Natural killer cell treated with Interleukin-12 subunit alpha and Interleukin-12 subunit beta and Interleukin-15 and Interleukin-18, amount 100 ng/mL, for 72 hours (primary cell): ENCODE measurements at places on chromosomes 11 and 22. TPM values are rescaled to one million over a fixed set of nuclear protein-coding genes. Genes with fewer than 3 reads are reported as not detected.

Gene OR5P2
- total RNA-seq: not detected

DNA sequence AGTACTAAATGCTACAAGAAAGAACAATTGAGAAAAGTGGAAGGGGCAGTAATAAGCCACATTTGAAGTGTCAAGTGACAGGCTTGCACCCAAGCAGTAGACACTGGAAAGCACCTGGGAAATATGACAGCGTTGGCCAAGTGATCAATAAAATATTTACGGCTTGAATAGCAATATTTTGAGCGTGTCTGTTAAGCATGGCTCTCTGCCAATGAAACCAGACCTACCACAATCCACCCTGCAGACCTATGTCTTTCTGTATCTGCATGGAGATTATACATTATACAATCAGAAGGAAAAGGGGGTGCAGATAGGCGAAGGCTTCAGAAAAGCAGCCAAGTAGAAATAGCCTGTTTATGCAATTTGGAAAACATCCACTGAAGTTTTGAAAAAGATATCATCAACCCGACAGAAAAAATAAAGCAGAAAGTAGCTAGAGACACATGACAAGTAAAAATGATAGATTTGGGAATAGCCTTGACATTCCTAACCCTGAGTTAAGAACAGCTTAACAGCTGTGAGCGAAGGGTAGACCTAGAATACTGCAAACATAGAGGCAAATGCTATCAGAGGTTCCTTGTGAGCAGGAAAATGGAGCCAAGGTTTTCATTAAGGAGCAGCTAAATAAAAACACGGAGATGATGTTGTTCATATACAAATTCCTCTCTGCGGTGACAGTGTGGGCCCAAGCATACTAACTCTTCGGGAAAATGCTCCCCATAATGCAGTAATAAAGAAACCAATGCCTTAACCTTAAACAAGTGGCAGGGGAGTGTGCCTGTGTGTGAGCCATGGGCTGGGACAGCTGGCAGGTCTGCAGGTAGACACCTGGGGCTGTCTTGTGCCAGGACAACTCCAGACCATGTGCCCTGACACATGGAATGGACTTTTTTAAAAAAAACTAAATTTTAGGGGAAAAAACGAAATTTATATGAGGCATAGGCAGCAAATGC lies 71.3 kb downstream of the ETS1 start:
- DNase-seq: no peak

DNA sequence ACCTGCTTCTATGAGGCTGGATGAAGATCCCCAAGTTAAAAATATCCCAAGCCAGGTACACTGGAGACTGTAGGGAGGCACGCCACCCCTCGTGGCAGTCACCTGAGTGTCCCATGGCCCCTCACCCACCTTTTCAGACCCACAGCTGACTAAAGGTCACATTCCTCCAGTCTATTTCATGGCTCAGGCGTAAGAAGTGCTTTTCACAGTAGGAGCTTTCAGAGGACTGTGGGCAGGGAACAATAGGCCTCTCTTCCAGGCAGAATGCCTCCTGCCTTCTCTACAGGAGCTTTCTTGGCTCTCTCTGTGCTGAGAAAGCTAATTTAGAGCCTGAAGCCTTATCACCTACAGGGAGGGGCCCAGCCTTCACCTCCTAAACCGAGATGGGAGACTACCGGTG lies 73.8 kb downstream of the C11orf58 start:
- no peak for DNase-seq

GRCh38 chr22:33049119-33049729 lies 9.0 kb downstream of the SYN3 start:
- DNase-seq: no peak

DNA sequence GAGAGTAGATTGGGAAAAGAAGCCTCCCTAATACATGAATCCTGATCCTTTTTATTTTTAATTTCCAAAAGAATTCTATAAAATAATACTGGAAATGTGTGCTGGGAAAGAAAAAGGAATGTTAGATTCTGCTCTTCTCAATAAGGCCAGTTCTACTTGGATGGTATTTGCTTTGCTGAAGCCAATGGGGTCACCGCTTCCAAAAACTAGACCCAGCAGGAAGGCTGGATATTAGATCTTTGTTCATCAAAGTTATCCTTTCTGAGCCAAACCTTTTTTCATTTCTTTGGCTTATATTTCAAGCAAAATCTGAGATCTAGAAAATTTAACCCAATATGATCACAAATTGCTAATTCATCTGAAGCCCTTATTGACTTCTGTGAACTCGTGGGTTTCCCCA lies 41.4 kb downstream of the SCUBE2 start:
- no peak for DNase-seq

Gene LRP4
- 2.6 TPM for total RNA-seq

GRCh38 chr11:3894128-3894731 lies 38.8 kb downstream of the STIM1 start:
- no peak for DNase-seq

Gene CDKN1C
- 1.2 TPM for total RNA-seq

DNA sequence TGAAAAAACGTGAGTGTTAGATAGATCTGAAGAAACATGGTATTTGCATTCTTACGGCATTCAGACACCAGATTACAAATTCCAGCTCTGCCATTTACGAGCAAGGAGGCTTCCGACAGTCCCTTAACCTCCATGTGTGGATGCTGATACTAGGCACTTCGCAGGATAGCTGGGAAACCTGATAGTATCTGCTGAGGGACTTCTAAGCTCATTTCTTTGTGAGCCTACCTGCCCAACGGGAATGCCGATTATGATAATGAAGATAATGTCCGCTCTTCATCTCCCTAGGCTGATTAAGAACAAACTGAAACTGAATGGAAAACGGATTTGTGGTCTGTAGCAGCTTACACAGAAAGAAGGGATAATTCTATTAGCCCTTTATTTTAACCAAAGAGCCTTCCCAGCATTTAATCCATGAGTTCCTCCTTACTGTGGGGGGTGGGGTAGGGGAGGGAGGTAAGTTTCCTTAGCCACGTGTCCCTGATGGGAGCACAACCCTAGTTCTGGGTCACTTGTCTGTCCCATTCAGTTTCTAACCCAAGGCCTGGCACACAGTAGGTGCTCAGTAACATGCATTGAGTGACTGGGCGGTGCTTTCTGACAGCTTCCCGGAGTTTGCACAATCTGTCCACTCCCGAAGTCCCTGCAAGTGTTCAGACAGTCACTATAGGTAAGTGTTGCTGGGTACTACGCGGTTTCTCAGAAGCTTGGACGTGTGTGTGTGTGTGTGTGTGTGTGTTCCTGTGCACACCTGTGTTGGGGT lies 39.2 kb downstream of the CD6 start:
- DNase-seq: no peak

Gene THAP7
- total RNA-seq: 30.7 TPM

Gene GAL
- not detected for total RNA-seq

DNA sequence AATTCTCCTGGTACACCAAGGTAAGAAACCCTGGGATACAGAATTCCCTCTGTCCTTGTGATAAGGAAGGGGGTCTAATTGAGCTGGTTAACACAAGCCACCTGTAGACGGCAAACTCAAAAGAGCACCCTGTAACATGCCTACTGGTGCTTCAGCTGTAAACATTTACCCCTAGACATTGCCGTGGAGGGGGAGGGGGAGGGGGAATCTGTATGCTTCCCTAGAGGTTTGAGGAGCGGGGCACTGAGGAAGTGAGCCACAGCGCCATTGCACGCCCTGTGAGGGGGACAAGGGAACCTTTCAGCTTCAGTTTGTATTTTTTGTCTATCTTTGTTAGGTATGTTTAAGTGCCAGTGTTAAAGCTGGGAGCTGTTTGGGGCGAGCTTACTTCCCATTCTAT lies 99.8 kb downstream of the AASDHPPT start:
- DNase-seq: no peak

DNA sequence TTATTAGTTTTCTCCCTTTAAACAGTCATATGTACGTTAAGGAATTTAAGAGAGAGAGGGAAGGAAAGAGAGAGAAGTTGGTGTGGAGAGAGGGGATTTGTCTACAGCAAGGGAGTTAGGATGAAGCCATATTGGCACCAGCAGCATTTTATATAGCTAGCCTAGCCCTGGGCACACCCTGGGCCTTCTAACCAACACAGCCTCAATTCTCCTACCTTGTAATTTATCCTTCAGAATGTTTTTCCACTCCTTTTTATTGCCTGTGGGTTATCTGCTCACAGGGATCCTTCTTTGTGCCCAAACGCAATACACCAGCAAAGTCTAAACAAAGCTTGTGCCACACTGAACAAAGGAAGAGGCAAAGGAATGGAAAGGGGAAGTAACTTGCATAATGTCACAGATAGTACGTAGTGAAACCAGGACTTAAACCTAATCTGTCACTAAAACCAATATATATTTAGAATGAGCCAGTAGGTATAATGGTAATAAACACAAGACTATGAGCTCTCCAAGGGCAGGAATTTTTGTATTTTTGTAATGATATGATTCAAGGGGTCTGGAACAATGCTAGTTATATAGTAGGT lies 613.8 kb upstream of the TENM4 start:
- DNase-seq: no peak

Gene NCAM1
- total RNA-seq: 65.7 TPM

Gene MOGAT2
- total RNA-seq: not detected

Gene MYOD1
- total RNA-seq: not detected

Gene SCGB1C1
- total RNA-seq: not detected

- DNase-seq: no peak
These were observed 571 bp downstream of the CCDC15 start for GRCh38 chr11:124954590-124954955.

DNA sequence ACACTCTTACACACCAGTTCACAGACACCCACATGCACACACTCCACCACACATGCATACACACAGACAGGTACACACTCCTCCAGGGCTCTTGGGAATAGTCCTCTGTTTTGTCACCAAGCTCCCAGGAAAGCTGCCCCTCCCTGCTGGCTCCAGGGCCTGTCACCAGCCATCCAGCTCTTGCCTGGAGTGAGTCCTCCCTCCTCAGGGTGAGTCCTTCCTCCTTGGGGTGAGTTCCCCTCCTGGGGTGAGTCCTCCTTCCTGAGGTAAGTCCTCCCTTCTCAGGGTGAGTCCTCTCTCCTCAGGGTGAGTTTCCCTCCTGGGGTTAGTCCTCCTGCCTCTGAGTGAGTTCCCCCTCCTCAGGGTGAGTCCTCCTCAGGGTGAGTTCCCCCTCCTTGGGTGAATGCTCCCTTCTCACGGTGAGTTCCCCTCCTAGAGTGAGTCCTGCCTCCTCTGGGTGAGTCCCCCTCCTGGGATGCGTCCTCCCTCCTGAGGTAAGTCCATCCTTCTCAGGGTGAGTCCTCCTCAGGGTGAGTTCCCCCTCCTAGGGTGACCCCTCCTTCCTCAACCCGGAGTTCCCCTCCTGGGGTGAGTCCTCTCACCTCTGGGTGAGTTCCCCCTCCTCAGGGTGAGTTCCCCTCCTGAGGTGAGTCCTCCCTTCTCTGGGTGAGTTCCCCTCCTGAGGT lies 100.6 kb upstream of the FGF3 start:
- DNase-seq: no peak

GRCh38 chr11:125025968-125026367 lies 37.1 kb upstream of the SLC37A2 start:
- DNase-seq: no peak

Gene INPP5J
- total RNA-seq: 0.19 TPM

DNA sequence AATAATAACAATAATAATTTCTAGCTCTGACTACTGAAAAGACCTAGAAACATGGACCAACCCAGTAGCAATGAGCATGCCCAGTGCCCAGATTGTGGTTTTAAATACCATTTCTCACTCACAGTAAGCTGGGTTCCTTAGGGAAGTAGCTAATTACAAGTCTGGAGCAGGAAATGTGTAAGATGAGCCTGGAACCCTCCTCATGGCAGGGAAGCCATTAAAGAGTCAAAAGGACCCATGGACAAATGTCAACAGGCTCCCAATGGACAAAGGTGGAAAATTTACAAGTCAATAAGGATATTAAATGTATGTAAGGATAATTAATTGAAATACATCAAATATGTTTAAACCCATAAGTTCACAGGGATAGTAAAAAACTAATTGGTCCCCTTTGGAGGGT lies 10.6 kb upstream of the CSNK2A3 start:
- no peak for DNase-seq

Gene C11orf87
- not detected for total RNA-seq

Gene YWHAH
- 191 TPM for total RNA-seq

- no peak for DNase-seq
These were observed 75.2 kb downstream of the CABIN1 start for GRCh38 chr22:24086310-24086709.

Gene OR52D1
- not detected for total RNA-seq

GRCh38 chr11:64331569-64332371 lies 8.2 kb upstream of the CCDC88B start:
- DNase-seq: peak; percentile 95

Gene ACRV1
- not detected for total RNA-seq

GRCh38 chr11:68118706-68119448 lies 2.3 kb downstream of the CHKA start:
- DNase-seq: no peak

- DNase-seq: no peak
These were observed 135.6 kb downstream of the ST3GAL4 start for GRCh38 chr11:126491092-126491491.

Gene OR56A1
- 0.05 TPM for total RNA-seq

Gene RANBP1
- total RNA-seq: 236 TPM

Gene PTPRCAP
- total RNA-seq: 198 TPM

Gene BEST1
- total RNA-seq: 1.9 TPM

Gene MRGPRE
- not detected for total RNA-seq

Gene RASGRP2
- 13.6 TPM for total RNA-seq

Gene C11orf16
- total RNA-seq: not detected

GRCh38 chr11:5719703-5720495 lies 16.3 kb upstream of the OR56B1 start:
- DNase-seq: no peak

- DNase-seq: no peak
These were observed 102.8 kb downstream of the MPPED1 start for GRCh38 chr22:43514476-43515157.

Gene SSH3
- total RNA-seq: 32.3 TPM

DNA sequence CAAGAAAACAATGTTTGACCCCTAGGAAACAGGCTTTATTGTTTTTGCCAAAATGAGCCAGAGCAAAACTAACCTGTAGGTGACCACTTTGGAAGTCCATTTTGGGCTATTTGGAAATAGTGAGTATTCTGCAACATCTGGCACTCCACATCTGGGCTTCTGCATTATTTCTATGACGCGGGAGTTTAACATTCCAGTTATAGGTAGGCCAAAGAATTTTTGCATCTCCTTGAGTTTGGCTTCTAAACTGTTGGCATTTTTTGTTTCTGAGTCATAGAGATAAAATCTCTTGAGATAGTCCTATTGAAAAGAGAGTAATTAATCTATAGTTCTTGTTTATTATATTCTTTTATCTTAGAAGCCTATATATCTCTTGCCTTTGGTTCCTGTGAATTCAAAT lies 2.9 kb downstream of the MMP7 start:
- DNase-seq: no peak

Gene VPREB1
- total RNA-seq: not detected

DNA sequence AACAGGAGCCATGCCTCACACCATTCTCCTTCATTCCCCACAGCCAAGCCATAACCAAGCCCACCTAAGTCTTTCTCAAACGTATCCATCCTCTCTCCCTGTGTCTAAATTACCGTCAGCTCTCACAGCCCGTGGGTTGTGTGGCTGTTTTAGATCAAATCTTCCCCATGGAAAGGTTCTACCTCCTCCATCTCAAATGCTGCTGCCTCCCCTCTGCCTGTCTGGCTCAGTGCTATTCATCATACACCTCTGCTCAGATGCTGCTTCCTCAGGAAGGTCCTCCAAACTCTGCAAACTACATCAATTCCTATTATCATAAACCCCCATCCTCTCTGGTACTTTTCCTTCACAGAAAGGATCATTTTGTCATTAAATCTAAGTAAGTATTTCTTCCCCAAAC lies 15.1 kb downstream of the NFRKB start:
- DNase-seq: no peak

Gene GDPD4
- not detected for total RNA-seq

GRCh38 chr11:65576232-65576866 lies 496 bp downstream of the EHBP1L1 start:
- no peak for DNase-seq

- DNase-seq: no peak
These were observed 106.4 kb upstream of the ANO1 start for GRCh38 chr11:69971741-69972140.
